Ovary (tissue), 10 donors: ENCODE measurements at places on chromosomes 1 and 21.

GRCh38 chr1:26121854-26122773 is 10.5 kb downstream of the PDIK1L start:
- no peak for DNase-seq

GRCh38 chr1:2373551-2374251 is 17.7 kb downstream of the MORN1 start:
- peak; percentile 7 for DNase-seq

DNA sequence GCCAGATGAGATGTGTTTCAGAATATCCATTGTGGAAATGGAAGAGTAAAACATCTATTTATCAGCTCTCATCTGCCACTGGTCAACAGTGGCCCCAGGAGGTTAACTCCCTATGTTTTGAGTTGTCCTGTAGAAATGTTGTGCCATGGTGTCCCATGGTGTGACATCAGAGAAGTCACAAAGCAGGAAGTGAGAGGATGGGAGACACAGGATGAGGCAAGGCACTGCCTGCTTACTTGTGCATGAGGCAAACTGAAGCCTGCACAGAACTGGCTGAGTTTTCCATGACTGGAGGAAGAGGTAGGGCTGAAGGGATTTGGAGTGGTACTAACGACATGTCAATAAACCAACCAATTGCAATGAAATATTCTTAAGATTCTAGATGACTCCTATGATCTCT is 131.5 kb upstream of the ZNF644 start:
- DNase-seq = no peak

GRCh38 chr21:38297871-38298270 is 41.1 kb downstream of the KCNJ15 start:
- no peak for DNase-seq

DNA sequence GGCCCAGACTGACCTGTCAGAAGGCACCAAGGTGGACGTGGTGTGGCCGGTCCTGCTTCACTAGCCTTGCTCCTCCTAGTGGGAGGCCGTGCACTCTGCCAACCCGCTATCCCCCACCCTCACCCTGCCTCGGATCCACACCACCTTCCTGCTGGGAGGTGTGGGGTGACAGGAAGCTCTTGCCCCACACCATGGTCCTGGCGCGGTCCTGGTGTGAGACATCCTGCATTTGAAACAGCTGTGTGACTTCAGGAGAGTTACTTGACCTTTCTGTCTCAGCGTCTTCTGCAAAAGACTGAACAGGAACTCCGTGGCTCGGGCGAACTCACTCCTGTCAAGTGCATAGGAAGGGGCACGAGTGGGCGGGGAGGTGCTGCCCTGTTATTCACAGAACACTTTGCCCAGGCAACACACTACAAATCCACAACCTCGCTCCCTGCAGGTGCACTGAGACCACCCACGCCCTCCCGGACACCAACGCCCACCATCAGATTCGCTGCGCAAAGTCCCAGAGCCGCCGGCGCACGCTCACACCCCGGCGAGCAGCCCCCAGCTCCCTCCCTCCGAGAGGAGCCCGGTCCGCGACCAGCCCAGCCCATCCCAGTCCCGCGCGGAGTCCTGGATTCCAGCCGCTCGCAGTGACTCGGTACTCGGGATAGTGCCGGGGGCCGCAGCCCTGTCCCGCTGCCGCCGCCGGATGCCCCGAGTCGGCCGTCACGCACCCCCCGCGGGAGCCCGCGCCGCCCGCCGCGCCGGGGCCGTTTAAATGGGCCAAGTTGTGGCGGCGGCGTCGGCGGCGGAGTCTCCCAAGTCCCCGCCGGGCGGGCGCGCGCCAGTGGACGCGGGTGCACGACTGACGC is at the start of gene SAMD11:
Gene SAMD11 (plus strand): TSS at position 793 of the 860 bp plus-strand sequence. CDS start 509 bp downstream, outside the sequence.
- DNase-seq = peak; percentile 82

GRCh38 chr1:161200992-161201835 is 953 bp upstream of the NDUFS2 start:
- peak; percentile 88 for DNase-seq

DNA sequence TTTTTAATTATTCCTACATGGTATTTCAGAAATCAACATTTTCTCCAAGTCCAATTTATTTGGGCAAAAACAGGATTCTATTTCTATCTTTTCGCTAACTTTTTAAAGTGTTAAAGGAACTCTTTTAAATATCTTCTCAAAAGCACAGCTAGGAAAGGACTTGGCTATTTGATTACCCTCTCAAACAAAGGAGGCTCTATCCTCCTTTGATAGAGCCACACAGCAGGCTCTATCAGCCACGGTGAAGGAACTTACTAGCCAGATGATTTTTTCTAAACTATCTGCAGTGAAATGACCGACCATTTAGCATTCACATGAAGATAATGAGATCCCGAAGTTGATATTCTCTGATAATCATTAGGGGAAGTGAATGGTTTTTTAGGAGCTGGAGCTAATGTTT is 9.1 kb downstream of the ANGPTL7 start:
- DNase-seq = no peak

DNA sequence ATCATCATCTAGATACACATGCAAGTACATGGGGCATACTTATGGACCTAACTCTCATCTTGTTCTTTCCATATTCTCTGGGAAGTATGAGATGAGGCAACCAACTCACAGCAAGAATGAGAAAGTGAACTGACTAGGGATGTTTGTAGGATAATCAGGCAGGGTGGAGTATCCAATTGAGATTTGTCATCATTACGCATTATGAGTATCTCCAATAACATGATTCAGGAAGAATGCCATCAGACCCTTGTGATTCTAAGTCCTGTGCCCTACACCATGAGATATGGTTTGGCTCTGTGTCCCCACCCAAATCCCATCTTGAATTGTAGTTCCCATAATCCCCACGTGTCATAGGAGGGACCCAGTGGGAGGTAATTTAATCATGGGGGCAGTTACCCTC is 154.0 kb downstream of the SLC30A10 start:
- no peak for DNase-seq

DNA sequence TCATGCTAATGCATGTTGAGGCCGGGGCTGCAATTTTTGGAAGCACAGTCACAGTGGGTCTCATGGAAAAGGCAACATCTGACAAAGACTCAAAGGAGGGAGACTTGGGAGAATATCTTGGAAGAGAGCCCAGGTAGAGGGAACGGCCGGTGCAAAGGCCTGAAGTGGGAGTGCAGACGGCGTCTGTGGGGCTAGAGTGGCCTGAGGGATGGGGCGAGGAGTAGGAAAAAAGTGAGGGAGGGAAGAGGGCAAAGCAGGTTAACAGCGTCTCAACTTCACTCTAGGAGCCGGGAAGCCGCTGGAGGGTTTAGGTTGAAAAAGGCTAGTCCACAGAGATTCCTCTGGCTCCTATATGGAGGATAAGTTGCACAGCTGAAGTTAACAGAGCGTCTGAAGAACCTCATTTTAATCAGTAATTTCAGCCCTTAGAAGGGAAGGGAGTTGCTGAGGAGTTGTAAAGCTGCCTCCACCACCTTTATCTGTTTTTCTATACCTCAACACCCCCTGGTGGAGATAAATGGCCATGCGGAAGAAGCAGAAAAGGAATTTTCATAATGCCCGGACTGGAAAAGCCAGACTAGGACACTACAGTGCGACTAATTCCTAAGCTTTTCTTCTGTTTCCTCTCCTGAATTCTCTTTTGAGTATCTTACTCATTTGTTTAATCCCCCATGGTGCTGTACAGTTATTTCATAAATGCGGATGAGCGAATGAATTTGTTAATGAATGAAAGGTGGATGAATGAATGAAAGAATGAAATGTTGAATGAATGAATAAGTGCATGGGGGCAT is 78.7 kb upstream of the ZNF281 start:
- peak; percentile 36 for DNase-seq

- no peak for DNase-seq
Observed at GRCh38 chr1:30872948-30873263, 35.7 kb downstream of the SDC3 start.

DNA sequence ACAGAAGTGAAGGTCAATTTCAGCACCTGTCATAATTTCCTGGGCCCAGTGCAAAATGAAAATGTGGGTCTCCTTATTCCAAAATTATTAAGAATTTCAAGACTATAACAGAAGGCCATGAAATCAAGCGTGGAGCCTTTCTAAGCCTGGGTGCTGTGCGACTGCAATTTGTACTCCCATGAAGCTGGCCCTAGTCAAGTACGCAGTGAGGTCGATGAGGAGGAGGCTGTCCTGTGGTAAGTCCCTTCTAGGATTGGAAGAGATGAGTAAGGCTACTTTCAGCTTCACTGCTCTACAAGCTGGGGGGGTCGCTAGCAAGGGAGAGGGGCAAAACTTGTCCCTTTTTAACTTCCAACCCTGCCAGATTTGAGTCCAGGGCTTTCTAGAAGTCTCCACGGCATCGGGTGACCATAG is 410 bp upstream of the NUDC start:
- no peak for DNase-seq

GRCh38 chr21:25297117-25297516 is 310.2 kb downstream of the MRPL39 start:
- no peak for DNase-seq

DNA sequence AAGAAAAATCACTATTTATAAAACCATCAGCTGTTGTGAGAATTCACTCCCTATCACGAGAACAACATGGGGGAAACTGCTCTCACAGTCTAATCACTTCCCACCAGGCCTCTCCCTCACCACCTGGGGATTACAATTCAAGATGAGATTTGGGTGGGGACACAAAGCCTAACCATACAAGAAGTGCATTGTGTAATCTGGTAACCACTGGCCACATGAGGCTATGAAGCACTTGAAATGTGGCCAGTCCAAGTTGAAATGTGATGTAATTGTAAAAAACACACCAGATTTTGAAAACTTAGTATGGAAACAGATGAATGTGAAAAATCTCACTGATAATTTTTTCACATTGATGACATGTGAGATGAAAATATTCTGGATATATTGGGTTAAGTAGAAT is 293.8 kb downstream of the TTLL7 start:
- no peak for DNase-seq

DNA sequence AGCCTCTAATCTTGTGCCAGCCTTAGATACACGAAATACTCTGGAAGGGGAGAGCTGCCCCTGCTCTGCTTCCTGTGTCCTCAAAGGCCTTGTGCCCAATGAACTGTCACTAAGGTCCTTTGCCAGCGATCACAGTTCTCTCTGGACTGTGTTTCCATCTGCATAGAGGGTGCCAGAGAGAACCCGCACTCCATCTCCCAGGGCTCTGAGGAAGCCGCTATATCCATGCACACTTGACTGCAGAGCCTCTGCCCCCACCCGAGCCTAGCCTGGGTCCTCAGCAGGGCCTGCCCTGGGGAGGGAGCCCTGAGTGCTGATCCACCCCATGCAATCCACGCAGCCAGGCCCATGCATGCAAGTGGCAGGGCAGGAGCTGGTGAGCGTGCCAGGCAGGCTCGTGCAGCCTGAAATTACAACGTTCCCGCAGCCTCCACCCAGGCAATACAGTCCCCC is 30.6 kb upstream of the KIF21B start:
- no peak for DNase-seq

DNA sequence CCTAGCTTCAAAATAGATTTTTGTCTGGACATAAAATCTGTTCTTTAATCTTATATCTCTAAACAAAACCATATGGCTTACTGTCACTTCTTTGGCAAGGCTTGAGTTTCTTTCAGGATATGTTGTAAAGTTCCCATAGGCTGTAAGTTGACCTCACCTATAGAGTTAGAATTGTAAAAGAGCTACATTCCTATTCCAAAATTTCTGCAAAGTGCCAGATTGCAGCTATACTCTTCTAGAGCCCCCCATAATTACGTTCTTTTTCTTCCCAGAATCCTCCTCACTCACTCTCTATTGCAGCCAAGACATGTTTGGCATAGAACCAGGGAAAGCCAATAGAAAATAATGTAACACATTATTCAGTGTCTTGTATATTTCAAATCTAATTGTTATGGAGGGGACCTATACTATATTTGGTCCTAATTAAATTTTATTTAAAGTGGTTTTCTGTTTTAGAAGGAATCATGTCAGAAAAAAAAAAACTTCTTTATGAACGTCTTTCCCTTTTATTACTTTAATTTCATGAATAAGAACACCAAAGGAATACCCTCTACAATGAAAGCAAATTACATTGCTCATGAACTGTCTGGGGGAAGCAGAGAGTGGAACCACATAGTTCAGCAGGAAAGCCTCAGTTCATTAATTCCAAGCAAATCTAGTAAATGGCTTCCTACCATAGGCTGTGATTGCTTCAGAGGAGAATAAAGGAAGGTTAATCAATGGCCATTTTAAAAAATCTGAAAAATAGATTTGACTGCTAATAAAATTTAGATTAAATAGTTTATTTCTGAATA is 22.3 kb downstream of the CTTNBP2NL start:
- DNase-seq = no peak

- DNase-seq = peak; percentile 79
Observed at GRCh38 chr1:21508580-21509350, 458 bp upstream of the ALPL start.

- DNase-seq = no peak
Observed at GRCh38 chr21:32537569-32537881, 47.8 kb downstream of the TCP10L start.

DNA sequence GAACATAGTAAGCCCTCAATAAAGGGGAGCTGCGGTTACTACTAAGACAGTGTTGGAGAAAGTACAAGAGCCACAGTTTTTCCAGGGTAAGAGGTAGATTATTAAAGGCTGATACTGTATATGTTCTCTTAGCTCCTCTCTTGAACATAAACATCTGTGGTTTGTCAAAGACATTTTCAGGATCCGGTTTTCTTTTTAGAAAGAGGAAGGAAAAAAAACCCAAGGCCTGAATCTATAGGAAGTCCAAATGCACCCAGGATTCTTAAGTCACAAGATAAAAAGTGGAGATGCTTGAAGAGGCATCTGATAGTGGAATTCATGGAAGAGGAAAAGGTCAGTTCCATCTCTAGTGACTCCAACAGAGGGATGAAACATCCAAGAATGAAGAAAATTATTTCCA is 24.6 kb upstream of the SLC45A3 start:
- no peak for DNase-seq

- DNase-seq = no peak
Observed at GRCh38 chr1:176444286-176444685, 18.7 kb upstream of the PAPPA2 start.

- peak; percentile 70 for DNase-seq
Observed at GRCh38 chr1:32716312-32717148, 14.0 kb upstream of the SYNC start.

DNA sequence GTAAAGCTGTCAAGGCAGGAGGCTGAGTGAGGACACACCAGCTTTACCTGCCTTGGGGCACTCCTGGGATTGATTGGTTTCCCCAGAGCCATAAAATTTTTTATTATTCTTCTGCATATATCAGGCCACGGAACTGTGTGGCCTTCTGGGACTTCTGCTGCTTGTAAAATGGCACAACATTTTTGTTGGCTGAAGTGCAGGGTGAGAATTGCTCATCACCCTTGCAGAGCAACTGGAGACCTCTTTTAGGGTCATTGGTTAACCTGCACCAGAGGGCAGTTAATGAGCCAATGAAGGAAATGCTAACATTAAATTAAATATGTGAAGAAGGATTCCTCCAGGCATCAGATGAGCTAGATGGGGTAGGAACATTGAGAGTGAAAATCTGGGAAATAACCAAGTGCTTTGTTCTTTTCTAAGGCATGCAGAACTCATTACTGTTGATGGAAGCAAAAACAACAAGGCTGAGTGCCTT is 87.7 kb downstream of the LTN1 start:
- DNase-seq = no peak

GRCh38 chr1:246134789-246135188 is 372.3 kb downstream of the SMYD3 start:
- DNase-seq = no peak

- DNase-seq = no peak
Observed at GRCh38 chr1:27007909-27008582, 4.6 kb downstream of the TENT5B start.

GRCh38 chr1:9595156-9595967 is 6.7 kb downstream of the TMEM201 start:
- no peak for DNase-seq
